ENCODE measurements at places on chromosomes 1 and 21. TPM values are rescaled to one million over a fixed set of nuclear protein-coding genes. Genes with fewer than 3 reads are reported as not detected.

S100A2 gene
- 4.0 TPM for total RNA-seq

SLC5A9 gene
- total RNA-seq, result not detected

RORC gene
- not detected for total RNA-seq

S100A7 gene
- total RNA-seq, result not detected

KRTAP19-1 gene
- total RNA-seq, result not detected

CFAP107 gene
- not detected for total RNA-seq

ZNF593OS gene
- total RNA-seq, result not detected

MYBPH gene
- not detected for total RNA-seq

DENND2D gene
- 2.3 TPM for total RNA-seq
